NCI-H82 (cell line): ENCODE measurements at places on chromosomes 6 and 20.

GRCh38 chr6:40803897-40804702 is 216.9 kb upstream of the LRFN2 start:
- no peak for DNase-seq

- DNase-seq, result peak; percentile 71
These were observed 1.4 kb downstream of the RREB1 start for GRCh38 chr6:7108964-7109836.

GRCh38 chr6:17910189-17910588 is 77.2 kb downstream of the KIF13A start:
- DNase-seq, result no peak

DNA sequence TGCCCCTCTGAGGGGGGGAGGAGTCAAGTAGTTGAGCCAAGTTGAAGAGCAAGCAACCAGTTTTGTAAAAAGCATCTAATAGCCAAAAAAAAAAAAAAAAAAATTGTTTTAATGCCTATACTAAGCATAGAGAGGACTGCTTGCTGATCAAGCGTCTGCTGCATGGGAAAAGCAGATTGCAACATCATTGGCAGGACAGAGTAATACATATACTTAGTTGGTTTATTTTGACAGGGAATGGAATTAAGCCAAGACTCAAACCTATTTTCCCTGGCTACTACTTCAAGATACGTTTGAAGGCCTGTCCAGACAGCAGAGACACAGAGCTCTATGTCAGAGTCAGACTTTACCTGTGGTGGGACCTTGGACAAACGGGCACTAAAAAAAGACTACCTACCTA is 120.5 kb downstream of the RTN4IP1 start:
- DNase-seq, result no peak

DNA sequence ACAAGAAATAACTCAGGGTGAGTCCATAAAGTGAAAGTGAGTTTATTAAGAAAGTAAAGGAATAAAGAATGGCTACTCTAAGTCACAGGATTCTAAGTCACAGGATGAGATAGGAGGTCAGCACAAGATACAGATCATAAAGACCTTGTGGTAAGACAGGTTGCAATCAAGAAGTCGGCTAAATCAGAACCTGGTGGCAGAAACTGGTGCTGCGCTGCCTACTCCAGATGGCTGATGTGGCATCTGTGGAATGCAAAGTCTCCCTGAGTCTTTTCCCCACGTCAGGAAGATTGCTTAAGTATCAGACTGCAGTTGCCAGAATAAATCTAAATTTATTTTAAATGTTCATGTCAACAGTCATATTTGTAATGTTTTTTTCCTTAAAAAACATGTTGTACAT is 10.7 kb upstream of the KCNK15 start:
- peak; percentile 49 for DNase-seq

DNA sequence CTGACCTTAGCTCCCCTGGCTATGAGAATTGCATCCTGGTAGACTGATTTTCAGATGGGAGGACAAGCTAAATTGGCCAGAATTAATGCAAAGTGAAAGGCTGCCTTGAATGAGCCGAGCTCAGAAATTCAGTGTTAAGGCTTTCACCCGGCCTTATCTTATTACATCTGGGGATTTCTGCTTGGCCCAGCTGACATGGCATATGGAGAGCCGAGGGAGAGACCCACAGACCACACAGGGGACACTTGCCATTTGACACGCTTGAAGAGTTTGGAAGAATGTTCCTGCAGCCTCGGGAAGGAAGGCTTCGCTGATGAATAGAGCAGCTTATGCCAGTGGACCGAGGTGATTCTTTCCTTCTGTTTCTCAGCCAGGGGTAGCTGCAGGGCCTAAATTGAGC is 9.0 kb downstream of the MOCS3 start:
- peak; percentile 95 for DNase-seq

DNA sequence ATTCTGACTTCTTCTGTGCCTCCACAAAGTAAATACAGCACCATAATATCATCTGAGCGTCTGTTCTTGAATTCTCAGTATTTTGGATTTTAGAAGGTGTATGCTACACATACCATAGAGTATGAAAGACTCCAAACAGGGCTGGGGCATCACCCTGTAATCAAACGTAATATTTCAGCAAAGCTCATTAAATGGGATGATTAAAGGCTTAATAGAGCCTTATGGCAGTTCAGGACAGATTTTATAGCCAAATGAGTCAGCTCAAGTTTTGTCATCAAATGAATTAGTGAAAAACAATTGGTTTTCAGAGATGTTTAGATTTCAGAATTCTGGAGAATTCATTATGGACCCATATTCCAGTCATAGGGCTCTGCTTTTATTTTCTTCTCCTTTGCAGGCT is 68.9 kb downstream of the TULP4 start:
- DNase-seq, result peak; percentile 48

DNA sequence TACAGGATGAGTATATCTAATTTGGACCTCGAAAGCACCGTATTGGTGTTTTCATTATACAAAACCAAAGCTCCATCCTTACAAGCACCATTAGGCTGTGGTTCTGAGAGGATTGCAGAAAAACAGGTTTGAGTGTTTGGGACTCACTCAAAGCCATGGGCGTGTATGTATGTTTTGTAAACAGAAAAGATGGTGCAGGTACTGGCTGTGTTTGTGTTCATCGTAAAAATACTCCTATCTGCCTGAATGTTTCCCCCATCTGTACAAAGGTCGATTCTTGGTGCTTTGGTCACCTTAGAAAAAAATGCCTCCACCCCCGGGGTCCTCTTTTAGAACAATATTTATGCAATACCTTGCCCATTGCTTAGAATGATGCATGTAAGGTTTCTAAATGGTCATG is 286.6 kb downstream of the TSHZ2 start:
- no peak for DNase-seq

GRCh38 chr6:17349427-17349826 is 44.0 kb upstream of the CAP2 start:
- DNase-seq, result no peak

DNA sequence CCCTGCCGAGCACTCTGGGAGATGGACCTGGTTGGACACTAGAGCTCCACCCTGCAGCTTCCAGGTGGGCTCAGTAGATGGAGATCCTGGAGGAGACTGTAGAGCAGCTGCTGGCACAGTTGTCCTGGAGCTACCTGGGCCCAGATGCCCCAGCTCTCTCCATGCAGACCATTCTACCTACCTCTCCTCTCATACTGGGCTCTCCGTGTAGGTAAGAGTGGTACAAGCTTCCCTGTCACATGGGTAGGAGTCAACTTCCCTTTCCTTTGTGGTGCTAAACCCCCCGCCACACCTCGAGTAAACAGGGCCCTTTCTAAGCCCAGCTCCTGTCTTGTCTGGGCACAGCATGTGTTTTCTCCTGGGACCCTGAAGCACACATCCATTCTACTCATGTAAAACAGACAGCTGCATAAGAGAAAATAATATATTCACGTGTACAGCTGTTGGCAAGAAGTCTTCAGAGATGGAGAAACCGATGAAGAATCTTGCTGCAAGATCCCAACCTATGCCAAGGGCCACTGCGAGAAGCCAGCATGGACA is 108.1 kb upstream of the DUSP22 start:
- no peak for DNase-seq

- DNase-seq, result no peak
These were observed 51.2 kb downstream of the LGSN start for GRCh38 chr6:63268574-63268973.

GRCh38 chr6:136067731-136068341 is 182.3 kb downstream of the MTFR2 start:
- no peak for DNase-seq

DNA sequence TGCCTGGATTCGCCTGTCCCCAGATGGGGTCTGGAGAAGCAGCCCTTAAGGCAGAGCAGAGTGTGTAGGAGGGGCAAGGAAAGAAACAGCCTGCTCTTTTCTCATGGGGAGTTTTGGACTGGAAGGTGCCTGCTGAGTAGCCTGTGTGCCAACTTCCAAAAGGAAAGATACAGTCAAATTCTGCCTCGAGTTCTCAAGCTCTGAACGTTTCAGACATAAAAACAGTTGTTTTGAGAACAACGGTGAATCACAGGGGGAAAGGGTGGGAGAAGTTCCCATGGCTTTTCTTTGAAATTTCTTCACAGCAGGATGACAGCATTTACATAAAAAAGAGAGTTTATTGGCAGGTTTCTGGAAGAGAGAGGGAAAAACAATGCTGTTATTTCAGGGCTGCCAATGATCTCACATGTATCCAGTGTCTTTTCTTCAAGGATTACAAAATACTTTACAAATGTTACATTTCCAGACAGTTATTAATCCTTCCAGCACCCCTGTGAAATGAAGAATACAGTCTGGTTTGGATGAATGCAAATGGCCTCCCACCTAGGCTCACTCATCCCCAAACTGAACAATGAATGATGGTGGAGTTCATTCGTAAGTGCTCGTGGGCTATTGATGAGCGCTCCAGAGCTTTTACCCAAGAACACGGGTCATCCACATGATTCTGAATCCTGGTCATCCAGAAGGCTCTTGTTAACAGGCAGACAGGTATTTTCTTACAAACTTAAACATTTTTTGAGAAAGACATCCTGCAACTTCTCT is 33.8 kb upstream of the ECI2 start:
- no peak for DNase-seq

DNA sequence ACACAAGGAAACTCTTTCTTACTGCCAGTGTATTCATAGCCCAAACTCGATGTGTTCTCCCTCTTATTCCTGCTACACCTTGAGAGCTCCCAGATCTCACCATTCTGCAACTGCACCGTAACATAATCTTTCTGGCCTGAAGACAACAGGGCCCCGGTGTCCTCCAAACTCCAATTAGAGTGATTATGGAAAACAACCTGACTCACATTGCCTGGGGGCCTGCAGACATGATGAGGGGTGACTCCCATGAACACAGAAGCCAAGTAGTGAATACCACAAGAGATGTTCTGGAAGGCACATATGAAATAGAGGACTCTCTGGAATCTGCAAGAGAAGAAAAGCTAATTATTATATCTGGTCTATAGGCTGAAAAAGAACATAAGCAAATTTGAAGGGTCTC is 19.7 kb downstream of the SLC22A16 start:
- DNase-seq, result no peak

DNA sequence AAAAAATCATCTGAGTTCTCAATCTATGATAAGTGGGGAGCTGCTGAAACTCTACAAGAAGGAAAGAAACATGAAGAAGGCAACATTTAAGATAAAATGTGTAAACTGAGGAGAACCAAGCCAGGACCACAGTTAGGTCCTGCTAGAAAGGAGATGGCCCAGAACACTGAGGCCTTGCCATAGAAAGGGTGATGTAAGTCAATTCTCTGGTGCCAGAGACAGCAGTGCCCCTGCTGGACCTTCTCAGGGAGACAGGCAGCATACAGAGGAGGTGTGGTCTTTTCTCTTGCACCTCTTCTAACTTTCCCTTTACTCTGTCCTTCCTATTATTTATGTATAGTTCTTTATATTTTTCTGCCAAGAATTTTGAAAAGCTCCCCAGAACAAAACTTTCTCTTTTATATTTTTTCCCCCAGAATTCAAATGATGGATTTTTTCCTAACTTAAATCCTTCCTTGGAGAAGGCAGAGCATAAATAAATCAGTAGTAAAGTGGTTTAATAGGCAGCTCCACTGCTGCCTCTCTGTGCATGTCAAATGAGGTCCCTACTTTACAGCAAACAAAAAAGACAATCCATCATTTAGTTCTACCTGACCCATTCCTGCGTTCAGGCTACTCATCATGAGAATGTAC is 9.0 kb downstream of the UQCC2 start:
- peak; percentile 59 for DNase-seq

- DNase-seq, result no peak
These were observed 196.5 kb upstream of the OPRM1 start for GRCh38 chr6:153842491-153842890.

DNA sequence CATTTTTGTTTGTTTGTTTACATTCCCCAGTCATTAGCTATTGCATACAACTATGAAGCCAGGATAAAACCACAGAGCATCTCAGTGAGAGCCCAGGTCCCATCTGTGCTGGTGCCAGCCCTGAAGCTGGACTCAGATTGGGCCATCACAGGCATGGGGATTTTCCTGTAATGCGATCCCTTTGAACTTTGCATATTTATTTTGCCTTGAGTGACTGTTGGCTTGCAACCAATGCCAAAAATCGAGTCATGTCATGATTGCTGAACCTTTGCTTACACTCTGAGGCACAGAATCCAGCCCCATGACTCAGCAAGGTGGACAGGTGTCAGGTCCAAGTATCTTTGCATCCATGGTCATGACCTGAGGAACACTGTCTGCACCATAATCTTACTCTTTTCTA is 46.2 kb upstream of the GGTLC1 start:
- DNase-seq, result no peak

- DNase-seq, result no peak
These were observed 197.9 kb downstream of the CDH4 start for GRCh38 chr20:61449916-61450315.

GRCh38 chr6:90401933-90402830 is 105.5 kb upstream of the BACH2 start:
- DNase-seq, result no peak

GRCh38 chr6:42459888-42460287 is 8.2 kb upstream of the TRERF1 start:
- no peak for DNase-seq

- DNase-seq, result no peak
These were observed 696 bp upstream of the SIRPA start for GRCh38 chr20:1894471-1894950.

GRCh38 chr6:85482206-85482904 is 32.5 kb downstream of the NT5E start:
- DNase-seq, result no peak

- DNase-seq, result no peak
These were observed 708 bp downstream of the PCK1 start for GRCh38 chr20:57561356-57562279.

GRCh38 chr20:17385798-17386197 is 145.4 kb downstream of the BFSP1 start:
- no peak for DNase-seq

- no peak for DNase-seq
These were observed 22.1 kb downstream of the CST4 start for GRCh38 chr20:23666698-23667097.

DNA sequence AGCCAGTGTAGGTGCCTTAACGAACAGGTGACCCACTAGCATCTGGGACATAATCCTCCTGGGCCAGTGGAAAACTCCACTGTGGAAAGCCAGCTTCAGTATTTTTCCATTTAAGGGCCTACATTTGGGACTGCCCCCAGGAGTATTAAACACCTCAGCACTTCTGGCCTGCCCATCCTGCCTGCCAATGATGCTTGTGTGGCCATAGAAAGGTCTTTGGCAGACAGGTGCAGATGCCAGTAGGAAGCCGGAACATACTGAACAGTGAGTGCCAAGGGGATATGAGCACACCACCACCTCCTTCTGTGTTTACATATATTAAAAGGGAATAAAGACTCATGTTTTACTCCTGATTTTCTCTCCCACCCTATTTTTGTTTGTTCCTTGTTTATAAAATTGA is 19.9 kb downstream of the MCM8 start:
- no peak for DNase-seq
